ENCODE measurements at places on chromosomes 1 and 21.

DNA sequence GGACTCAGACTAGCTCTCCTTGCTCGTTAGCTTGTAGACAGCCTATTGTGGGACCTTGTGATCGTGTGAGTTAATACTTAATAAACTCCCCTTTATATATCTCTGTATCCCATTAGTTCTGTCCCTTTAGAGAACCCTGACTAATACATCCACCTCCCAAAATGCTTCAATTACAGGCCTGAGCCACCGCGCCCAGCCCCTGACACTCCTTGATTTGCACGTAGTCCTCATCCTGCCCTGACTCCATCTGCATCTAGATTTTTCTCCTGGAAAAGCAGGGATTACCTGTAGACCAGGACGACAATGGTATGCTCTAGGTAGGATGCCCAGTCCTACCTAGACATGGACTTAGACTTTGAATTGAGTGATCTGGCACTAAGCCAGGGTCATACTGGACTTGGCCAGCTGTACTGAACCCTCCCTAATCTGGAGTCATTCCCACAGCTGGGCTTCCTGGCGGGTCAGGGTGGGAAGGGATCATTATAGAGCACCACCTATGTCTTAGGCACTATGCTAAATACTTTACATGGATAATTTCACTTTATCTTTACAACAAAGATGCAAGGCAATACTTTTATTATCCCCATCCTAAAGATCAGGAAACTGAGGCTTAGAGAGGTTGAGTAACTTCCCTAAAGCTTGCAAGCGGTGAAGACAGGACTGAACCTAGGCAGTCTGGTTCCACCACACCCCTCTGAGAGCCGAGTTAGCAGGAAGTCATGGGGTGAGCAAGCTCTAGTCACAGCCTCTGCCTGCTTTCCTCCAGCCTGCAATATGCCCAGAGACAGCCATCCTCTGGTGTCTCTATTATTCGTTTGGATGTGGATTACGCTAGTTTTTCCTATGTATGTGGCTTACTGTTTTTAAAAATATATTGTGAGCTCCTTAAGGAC lies 89.4 kb downstream of the DTL start:
- no peak for DNase-seq

GRCh38 chr1:45322486-45323040 lies 4.1 kb upstream of the HPDL start:
- DNase-seq, result no peak

DNA sequence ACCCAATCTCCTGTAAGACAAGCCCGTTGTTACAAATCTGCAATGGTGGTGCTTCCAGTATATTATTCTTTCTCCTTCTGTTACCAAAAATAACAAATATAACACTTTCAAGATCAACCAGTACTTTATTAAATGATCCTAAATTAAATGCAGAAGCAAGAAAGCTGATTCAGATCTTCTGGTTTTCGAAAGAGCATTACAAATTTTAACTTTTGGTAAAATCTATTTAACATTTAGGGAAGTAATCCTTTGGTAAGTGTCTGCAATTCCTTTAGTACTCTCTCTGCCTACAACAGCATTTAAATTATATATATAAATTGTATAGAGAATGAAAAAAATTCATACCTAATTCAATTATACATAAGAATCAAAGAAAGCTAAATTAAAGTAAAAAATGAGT lies 198.6 kb upstream of the HMCN1 start:
- no peak for DNase-seq

DNA sequence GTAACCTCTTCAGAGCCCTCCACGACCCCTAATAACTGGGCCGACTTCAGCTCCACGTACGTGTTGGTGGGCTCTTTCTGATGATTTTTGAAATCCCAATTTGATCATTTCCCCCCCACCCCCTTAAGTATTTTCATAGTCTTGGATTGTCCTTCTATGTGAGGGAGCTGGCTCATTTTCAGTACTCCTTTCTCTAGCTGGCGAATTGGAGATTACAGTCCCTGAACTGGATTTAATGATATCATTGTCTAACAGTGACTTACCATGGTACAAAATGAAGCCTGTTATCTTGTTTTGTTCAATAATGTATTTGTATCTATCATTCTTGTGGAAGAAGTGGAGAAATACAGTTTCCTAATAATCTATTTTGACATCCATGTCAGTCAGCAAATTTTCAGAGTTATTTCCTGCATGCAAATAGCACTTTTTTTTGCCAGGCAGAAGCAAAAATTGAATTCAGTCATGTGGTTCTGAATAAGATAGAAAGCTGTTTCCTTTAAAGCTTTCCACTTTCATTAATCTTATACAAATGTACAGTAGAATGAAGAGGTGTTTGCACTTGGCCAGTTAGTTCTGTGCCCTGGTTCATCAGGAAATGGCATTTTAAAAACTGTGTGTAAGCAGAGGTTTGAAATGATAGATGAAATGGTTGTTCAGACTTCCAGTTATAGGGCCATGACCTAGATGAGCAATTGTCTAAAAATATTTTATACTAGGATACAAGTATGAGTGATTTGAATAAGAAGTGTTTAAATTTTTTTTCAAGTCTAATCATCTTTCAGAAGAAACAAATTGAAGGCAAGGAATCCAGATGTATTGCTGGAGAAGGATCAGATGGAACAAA lies 104.2 kb downstream of the ATP5PO start:
- DNase-seq, result no peak
